ENCODE measurements at places on chromosomes 12 and 14.

DNA sequence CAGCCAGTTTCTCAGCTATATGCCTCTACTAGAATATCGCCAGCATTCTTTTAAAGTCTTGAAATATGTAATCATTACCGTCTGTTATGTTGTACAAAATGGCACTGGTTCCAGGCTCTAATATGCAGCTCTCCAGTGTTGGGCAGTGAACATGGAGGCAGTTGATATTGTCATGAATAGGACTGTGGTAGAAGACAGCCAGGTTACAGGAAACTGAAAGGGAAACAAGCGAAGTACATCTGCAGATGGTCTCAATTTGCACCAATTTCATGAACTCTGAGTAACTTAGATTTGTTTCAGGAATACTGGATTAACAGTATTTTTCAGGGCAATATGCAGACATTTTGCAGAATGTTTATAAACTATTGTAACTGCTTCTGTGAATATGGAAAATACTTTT lies 13.4 kb upstream of the KLHL42 start:
- no peak for DNase-seq

DNA sequence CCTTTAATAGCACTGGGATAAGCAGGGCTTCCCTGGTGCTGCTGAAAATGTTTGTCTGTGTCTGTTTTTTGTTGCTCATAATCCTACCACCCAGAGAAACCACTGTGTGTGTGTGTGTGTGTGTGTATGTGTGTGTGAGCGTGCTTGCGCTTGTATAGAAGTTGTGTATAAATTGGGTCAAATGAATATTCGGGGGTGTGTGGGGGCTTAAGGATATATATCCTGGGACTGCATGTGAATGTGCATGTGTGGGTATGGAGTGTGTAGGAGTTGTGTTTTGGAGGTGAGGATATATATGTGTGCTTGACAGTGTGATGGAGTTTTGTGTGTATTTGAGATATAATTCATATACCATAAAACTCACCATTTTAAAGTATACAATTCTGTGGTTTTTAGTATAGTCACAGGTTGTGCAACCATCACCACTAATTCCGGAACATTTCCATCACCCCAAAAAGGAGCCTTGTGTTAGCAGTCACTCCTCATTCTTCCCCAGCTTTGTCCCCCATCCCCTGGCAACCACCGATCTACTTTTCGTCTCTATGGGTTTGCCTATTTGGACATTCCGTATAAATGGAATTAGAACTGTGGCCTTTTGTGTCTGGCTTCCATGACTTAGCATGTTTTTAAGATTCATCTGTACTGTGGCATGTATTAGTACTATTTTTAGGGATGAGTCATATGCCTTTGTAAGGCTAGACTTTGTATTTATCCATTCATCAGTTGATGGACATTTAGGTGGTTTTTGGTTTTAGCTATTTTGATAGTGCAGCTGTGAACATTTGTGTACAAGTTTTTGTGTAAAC lies 25.6 kb downstream of the TCTN1 start:
- no peak for DNase-seq

DNA sequence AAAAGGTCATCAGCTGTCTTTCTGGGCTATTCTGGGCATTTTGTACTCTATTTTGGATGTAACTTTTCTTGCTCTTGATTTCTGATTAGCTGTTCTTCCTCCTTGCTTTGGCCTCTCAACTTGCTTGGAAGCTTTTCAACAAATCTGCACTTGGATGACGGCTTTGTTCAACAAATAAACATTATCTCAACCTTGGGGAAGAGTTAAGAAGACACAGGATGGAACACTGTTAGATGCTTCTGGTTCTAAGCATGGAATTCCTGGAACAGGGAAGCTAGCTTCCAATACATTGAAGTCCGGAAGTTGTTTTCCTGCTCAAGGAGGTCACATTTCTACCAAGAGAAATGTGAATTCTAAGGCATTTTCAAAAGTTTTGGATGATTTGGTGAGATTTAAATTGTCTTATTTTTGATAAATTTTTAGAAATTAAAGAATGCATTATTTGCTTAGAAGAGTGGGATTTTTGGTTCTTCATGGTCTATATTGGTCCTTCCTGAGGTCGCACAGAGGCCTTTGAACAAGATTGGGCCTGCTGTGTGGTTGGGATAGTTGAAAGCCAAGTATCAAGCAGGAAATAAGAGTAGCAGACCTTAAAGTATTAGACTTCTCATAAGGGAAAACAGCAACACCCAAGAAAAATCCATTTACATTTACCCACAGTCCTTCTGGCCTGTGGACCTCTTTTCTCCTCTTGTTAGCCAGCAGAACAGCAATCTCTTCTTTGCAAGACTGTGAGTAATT lies 59.2 kb downstream of the PPFIBP1 start:
- no peak for DNase-seq

DNA sequence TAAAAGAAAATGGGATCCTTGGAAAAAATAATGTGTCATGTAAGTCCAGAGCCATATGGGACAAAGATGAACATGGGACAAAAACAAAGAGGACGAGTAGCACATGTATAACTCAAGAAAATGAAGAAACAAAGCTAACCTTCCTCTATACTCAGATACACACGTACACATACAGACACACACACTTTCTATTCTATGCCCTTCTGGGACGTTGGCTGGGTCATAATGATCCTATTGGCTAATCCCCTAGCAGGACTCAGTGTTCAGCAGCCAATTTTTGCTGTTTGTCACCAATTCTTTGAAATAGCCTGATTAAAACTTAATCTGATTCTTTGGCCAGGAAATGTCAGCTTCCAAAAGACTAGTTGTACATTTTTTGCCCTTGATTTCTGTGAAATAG lies 189.4 kb upstream of the FOXG1 start:
- DNase-seq, result no peak

DNA sequence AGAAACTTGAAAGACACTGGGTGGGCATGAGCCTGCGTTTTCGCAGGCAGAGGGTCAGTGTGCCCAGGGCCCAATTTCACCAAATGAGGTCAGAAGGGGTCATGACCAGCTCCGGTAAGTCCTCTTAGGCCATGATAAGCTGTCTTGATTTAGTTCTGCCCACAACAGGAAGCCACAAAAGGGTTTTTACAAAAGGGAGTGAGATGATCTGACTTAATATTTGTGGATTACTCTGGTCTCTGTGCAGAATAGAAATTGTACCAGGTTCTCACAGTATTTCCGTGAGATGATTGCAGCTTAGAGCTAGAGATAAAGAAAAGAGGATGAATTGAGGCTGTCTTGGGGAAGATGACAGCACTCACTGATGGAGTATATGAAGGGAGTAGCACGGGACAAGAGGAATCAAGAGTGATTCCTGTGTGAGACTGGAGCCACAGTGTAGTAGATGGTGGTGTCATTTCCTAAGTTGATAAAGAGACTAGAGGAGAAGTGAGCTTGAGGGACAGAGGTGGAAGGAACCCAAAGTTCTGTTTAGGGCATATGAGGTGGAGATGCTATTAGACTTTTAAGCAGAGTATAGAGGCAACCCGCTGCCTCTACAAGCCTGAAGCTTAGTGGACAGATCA lies 288.3 kb upstream of the AMIGO2 start:
- DNase-seq, result no peak

GRCh38 chr14:91177073-91178034 lies 63.5 kb downstream of the DGLUCY start:
- peak; percentile 69 for DNase-seq

- DNase-seq, result no peak
These were observed 70.6 kb downstream of the B4GALNT3 start for GRCh38 chr12:530308-530707.

DNA sequence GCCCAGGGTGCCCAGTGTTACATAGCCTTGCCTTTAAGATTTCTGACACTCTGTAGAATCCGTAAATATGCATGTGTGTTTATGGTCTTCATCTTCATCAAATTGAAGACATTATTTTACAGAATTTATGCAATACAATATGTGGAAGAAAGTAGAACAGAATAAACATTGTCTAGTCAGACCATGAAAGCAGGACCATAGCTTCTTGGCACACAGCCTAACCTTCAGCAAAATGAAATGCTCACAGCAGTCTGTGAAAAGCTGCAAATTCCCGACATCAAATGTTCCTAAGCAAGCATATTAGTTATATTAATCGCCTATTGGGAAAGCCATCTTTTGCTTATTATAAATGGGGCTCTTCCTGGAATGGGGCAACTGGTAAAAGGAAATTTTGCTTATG lies 111.3 kb upstream of the GARIN2 start:
- DNase-seq, result no peak

GRCh38 chr14:64082837-64083236 lies 211.3 kb downstream of the ESR2 start:
- DNase-seq, result no peak

DNA sequence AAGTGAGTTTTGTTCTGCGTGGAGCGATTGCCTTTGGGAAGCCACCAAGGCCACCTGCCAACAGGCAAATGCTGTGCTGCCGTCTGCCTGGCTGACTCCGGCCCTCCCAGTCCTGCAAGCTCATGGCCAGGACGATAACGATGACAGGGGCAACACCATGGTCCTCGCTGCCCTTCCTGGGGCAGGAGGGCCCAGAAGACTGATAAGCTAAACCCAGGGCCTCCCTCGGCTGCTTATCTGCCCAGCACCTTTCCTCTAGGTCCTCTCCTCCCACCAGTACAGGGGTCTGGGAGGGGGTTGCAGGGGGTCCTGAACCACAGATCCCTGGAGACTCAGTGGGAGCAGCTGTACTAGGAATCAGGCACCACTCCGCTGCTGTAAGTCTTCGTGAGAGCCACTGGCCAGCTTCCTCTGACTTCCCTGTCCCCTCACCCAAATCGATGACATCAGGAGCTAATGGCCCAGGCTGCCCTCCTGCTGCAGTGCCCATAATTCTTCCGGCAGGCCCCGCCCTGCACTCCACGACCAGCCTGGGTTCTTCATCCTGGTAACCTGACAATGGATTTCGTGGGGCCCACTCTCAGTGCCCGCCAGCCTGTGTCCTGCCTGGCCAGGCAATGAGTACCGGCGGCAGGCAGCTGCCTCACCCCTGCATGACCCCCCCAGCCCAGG lies 5.1 kb downstream of the ANKRD9 start:
- no peak for DNase-seq

GRCh38 chr14:31705731-31706130 lies 144.5 kb downstream of the NUBPL start:
- DNase-seq, result no peak

GRCh38 chr12:95995238-95996031 lies 709 bp downstream of the HAL start:
- no peak for DNase-seq

GRCh38 chr14:46574221-46574977 lies 77.2 kb downstream of the RPL10L start:
- DNase-seq, result no peak

GRCh38 chr12:121061831-121062230 lies 22.8 kb upstream of the OASL start:
- DNase-seq, result peak; percentile 30

DNA sequence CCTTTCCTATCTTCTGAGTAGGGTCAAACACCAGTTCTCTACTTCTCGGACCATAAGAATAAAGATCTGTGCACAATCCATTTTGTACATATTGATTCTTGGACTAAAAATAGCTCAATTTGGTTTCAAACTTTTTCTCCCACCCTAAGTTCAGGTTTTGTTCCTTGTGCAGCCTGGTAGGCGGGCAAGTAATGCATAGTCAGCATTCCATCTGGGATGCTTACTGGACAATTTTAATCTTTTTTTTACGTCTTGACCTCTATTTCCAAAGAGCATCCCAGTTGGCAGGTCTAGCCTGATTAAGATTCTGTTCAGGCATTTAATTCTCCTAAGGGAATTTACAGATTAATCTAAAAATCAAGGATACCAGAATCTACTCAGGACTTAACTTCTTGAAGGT lies 126.9 kb downstream of the BICD1 start:
- DNase-seq, result no peak

DNA sequence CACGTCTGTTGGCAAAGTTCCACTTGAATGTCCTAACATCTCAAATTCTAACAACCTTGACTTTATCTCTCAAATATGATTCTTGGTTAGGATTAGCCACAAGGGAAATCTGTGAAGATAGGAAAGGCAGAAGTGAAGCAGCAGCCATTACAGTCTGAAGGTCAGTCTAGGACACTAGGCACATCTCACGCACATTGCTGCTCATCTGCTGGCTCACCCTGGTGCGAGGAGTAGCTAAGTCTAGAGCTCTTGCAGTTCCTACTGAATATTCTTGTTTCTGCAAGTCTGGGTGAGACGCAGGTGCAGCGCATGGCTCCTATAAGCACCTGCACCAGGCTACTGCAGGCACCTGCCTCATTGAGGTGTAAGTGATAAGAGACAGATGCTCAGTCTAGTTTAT lies 6.4 kb upstream of the SLC25A3 start:
- DNase-seq, result no peak

GRCh38 chr12:132204063-132204792 lies 60.0 kb downstream of the NOC4L start:
- no peak for DNase-seq

- DNase-seq, result peak; percentile 50
These were observed 204.7 kb downstream of the EPS8 start for GRCh38 chr12:15584366-15585041.

DNA sequence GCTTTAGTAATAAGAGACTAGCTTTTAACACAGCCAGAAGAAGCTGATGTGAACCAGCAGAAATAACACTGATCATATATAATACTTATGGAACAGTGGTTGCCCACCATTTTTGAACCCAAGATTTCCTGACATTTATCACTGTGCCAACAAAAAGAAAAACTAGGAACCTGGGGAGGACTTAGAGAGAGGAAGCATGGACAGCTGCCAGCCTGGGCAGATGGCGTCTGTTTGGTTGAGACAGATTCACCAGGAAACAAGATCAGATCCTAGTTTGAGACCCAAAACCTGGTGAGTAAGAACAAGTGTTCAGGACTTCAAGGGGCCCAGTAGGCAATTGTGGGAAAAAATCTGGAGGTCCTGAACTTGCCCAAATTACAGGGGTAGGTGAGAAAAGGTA lies 95.3 kb downstream of the BICD1 start:
- DNase-seq, result no peak

GRCh38 chr12:96710127-96710745 lies 196.8 kb upstream of the NEDD1 start:
- DNase-seq, result peak; percentile 48

DNA sequence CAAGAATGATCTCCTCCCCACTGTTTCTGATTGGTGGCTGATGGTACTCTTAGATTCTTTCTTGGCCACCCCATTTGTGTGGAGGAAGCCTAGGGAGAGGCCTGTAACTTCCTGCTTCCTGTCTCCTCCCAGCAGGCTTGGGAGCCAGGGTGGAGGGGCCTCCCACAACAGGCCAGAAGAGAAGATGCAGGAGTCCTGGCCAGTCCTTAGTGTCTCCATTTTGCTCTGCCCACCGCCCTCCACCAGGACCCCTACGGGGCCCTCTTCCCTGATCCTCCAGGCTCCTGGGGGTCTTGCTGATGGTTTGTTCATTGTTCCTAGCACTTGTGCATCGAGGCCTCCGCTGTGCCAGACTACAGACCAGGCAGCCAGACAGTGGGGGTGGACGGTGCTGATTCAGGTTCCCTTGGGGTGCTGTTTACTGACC lies 6.8 kb downstream of the TSPAN9 start:
- DNase-seq, result no peak

DNA sequence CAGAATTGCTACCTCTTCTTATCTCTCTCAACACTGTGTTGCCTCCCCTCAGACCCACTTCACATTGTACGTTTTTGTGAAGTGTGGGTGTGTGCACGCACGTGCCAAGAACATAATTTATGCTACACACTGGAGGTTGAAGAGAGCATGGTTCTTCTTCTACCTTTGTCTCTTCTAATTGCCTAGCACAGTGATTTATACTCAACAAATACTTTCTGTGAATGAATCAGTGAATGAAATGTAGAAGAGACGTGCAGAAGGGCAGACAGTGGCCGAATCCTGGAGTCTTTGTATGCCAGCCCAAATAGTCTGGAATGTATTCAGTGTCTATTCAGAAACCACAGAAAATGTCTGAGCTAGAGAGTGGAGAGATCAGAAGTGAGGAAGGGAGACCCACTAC lies 4.6 kb upstream of the SAMD4A start:
- no peak for DNase-seq

- no peak for DNase-seq
These were observed 4.9 kb upstream of the ATP23 start for GRCh38 chr12:57936513-57936883.
